ENCODE measurements at places on chromosomes 6 and 20.

- DNase-seq = no peak
Observed at GRCh38 chr20:36802326-36803222, 29.0 kb upstream of the DSN1 start.

GRCh38 chr20:36887752-36888090, 11.8 kb downstream of the TLDC2 start:
- no peak for DNase-seq

GRCh38 chr6:122154155-122154554, 245.3 kb upstream of the HSF2 start:
- DNase-seq = no peak

DNA sequence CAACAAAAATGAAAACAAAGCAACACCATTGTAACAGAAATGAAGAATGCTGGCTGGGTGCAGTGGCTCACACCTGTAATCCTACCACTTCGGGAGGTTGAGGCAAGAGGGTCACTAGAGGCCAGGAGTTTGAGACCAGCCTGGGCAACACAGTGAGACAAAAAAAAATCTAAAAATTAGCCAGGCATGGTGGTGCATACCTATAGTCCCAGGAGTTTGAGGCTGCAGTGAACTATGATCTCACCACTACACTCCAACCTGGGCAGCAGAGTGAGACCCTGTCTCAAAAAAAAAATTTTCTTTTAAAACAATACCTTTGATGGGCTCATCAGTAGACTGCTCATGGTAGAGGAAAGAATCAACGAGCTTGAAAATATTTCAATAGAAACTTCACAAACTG, 18.5 kb downstream of the NINL start:
- DNase-seq = no peak

DNA sequence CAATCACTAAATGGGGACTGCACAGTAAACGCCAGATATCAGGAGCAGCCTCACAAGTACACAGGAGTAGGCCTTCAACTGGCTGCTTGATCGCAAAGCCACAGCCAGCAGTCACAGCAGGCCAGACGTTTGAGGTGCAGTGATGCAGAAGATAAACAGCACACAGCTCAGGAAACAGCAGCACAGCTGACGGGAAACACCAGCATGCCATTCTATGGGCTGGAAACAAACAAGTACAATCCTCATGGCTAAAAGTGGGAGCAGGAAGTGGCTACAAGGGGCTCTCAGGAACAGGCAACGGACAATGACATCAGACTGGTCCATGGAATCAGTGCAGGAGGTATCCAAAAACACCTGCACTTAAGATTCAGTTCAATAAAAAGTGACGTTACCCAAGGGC, 111.0 kb downstream of the DTNBP1 start:
- no peak for DNase-seq

All from left lung (tissue), 14 donors.